ENCODE measurements at places on chromosomes 3 and 15.

GRCh38 chr3:130834476-130834875, 59.4 kb upstream of the ATP2C1 start:
- no peak for DNase-seq

- no peak for DNase-seq
Measured at GRCh38 chr3:50124800-50125178, 30.3 kb upstream of the SEMA3F start.

- DNase-seq = no peak
Measured at GRCh38 chr3:6421666-6422445, 439.1 kb upstream of the GRM7 start.

DNA sequence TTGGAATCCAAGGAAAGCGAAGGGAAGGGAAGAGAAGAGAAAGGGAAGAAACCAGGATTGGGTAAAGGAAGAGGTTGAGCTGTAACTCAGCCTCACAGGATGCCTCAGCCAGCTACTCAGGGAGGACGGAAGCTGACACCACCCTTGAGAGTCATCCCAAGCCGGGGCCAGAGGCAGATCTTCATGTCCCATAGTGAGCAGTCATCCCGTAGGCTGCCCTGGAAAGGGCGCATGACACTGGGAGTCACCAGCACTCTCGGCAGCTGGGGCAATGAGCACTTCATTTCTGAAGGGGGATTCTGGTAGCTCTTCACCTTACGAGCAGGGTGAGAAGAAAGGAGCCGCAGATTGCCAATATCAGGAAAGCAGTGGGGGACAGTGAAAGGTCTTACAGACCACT, 60.1 kb upstream of the PCSK6 start:
- DNase-seq = no peak

GRCh38 chr3:196357905-196358304, 19.7 kb upstream of the TM4SF19 start:
- peak; percentile 2 for DNase-seq

DNA sequence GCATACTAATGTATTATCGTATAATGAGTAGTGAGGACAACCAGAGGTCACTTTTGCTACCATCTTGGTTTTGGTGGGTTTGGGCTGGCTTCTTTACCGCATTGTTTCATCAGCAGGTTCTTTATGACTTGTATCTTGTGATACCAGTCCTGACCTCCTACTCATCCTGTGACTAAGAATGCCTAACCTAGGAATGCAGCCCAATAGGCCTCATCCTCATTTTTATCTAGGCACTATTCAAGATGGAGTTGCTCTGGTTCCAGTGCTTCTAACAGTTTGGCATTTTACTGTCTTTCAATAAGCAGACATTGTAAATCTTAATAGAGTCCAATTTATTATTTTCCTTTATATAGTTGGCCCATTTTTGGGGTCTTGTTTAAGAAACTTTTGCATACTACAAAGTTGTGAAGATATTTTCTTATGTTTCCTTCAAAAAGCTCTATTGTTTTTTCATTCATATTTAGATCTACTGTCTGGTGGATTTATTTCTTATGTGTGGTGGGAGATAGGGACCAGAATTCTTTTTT, 60.8 kb upstream of the RNU6-1 start:
- no peak for DNase-seq

- no peak for DNase-seq
Measured at GRCh38 chr3:89946884-89947283, 839.5 kb downstream of the EPHA3 start.

GRCh38 chr15:81569286-81570080, 195.5 kb upstream of the TMC3 start:
- DNase-seq = no peak

DNA sequence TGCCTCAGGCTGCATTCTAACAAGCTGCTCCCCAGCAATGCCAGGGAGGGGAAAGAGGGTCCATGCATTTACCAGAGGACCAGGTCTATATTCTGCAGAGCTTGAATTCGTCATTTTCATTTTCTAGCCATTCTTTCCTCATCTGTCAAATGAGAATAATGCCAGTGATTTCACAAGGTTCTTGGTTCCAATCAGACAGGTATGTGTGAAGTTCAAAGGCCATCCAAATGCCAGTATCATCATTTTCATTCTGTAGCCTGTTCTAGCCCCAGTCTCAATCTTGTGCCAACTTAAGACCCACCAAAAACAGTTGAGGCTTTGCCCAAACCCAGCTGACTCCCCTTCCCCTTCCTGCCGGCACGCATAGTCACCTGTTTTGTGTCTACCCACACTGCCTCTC, 112.7 kb downstream of the IQSEC1 start:
- DNase-seq = no peak

DNA sequence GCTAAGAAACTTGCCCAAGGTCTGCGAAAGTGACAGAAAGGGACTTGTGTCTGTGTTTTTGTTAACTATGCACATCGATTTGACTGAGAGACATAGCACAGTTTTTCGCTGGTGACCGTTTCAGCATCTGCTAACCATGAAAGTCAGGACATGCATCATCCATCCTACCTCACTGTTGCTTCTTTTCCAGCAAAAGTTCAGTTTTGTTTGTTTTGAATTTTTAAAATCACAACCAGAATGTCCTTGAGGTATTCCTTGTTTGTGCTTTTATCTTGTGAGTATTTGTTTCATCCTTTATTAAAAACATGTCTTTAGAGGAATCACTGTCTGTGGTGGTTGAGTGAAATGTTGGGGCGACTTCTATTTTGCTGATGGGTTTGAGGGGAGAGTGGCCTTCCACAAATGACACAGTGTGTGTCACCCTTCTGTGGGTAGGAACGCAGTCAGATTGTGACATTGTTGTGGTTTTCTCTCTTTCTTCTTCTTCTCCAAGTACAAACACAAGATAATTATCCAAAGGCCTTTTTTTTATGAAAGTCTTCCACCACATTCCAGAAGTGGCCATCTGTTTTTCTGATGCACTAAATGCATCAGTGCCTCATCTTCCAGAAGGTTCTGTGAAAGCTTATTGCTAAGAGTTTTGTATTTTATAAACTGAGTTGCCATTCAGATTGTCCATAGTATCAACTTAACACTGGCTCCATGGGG, 214.4 kb upstream of the NR2E3 start:
- no peak for DNase-seq

GRCh38 chr3:190495796-190496195, 18.1 kb upstream of the IL1RAP start:
- DNase-seq = no peak

DNA sequence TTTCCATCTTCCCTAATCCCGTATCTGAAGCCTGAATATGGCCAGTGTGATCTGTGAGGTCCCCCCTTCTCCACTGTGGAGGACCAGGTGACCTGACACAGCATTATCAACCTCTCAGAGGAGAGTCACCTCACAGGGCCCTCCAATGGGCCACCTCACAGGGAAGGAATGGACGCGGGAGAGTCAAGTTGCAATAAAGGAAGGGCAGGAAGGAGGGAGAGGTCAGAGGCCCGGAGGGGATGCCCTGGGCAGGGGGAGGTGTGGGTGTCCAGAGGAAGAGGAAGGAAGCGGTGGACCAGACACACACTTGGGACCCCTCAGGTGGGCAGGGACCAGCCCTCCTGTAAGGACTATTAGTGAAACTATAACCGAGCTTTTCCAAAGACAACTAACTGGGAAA, 14.6 kb upstream of the LRRC15 start:
- no peak for DNase-seq

GRCh38 chr15:77410701-77411618, 8.9 kb downstream of the PEAK1 start:
- DNase-seq = no peak

DNA sequence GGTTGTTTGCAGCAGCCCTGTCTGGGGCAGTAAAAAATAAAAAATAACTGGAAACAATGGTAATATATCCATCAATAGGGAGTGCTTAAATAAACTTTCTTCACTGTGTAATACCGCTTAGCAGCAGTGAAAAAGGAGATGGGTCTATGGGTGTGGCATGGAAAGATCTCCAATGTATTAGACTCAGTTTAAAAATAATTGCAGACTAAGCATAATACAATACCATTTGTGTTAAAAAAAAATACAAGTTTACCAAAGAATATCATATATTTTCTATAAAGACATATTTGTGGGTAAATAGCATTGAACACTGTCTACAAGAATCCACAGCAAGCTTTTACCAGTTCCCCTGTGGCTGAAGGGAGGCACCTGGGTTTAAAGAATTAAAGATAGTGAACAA, 1.0 kb upstream of the ARHGEF3 start:
- DNase-seq = no peak

DNA sequence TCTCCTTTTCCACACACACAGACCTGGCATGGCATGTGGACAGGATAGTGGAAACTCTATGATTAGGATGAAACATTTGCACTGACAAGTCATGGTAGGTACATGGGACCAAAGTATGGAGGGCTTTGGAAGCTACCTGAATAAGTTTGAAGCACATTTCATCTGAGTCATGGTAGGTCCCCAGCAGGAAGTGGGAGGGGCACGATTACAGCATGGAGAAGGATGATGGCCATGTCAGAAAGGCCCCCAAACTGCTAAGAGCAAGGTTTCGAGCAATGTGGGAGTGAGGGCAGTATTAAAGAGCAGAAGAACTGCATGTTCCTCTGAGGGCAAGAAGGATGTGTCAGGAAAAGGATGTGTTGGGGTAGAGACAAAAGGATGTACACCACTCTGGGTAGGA, 51.5 kb upstream of the CSTA start:
- no peak for DNase-seq

DNA sequence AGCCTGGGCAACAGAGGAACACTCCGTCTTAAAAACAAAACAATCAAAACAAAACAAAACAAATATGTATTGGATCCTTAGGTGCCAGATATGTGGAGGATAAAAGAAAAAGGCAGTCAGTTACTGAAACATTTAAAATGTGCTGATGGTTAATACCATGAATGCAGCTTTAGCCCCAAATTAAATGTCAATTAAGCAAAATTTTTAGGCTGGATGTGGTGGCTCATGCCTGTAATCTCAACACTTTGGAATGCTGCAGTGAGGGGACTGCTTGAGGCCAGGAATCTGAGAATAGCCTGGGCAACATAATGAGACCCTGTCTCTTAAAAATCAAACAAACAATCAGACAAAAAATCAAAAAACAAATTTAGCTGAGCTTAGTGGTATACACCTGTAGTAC, 8.5 kb upstream of the CHMP2B start:
- DNase-seq = no peak

DNA sequence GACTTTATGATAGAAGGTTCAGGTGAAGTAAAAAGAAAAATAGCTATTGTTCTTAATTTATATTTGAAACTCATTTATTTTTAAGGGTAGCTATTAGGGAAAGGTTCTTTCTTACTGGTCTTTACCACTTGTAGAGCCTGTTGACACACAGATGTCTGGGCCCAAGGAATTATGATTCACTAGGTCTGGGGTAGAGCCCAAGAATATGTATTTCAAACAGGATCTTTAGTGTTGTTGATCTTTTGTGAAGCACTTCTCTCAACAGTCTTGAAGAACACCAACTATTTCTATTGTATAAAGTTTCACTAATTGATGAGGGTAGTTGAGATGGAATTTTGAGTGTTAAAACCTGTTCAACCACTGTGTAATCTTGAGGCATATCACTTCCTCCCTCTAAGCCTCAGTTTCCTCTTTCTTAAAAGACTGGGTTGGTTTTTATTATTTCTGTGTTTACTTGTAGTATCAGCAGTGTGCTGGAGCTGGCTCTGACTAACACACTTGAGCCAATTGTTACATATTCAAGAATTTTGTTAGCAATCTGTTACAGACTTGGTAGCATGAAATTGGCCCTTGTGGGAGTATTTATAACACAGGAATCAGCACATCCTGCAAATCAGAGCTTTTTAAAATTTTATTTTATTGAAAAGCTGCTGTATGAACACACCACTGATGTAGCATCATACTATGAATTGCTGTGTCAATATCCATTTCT, 155.9 kb downstream of the RBMS3 start:
- DNase-seq = no peak

DNA sequence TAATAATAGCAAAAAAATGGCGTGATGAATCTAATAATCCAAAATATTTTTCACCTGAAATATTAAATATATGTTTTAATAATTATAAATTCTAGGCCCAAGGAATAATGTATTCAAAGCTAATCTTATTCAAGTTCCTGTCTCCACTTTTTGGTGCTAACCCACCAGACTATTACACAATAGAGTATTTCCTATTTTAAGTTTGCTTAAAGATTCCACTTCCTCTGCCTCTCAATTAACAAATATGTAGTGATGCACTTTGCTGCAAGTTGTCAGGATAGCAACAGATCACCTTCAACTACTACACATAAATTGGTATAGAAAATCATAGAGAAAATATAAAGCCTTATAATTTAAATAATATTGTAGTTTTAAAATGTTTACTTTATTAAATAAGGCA, 467.5 kb downstream of the C3orf38 start:
- no peak for DNase-seq

DNA sequence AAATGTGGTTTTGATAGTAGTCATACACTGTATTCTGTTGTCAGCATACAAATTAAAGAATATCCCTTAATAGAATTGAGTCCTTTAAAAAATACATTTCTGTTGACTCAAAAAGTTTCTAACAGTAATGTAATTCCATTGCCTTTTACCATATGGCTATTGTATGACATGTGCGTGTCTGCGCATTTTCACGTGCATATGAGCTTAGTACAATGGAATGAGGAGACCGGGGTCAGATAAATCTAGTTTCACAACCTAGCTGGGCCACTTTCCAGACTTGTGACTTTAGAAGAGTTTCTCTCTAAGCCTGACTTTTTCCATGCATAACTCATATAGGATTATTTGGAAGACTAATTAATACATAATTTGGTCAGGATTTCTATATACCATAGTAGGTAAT, 38.7 kb downstream of the ZBTB38 start:
- no peak for DNase-seq

- DNase-seq = no peak
Measured at GRCh38 chr3:192062186-192062585, 601.2 kb downstream of the PYDC2 start.

GRCh38 chr3:187519428-187519890, 150.7 kb downstream of the SST start:
- DNase-seq = no peak

- no peak for DNase-seq
Measured at GRCh38 chr15:25967116-25967515, 104.0 kb upstream of the ATP10A start.

DNA sequence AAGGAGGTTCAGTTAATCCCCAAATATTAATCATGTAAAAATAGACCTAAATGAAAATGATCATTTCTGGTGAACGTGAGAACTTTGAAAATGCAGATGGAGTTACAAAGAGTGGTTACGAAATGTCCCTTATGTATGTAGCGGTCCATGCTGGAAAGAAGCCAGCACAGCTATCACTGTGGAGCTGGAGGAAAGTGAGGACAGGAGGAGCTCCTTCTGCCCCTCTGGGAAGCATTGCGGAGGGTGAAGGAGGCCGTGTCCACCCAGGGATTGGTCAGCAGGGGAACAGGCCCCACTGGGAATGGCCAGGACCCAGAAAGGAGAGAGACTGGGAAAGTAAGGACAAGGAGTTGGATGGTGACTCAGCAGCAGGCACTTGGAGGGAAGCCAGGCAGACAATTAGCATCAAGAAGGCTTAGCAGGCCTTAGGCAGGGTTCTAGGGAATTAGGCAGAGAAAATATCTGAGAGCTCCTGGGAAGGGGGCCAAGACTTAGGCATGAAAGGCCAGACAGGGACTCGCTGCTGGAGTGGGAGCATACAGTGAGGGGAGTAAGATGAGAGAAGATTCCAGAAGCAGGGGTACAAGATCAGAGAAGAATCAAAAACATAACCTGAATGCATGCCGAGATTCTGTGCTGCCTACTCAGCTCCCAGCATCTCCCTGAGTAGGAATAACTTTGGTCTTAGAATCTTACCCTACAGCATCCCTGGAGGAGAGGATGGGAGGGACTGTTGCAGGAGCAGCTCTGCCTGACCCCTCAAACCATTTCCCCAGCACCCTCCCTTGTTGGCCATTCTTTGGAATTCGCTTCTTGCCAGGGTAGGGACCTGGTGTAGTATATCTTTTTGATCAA, 171.0 kb upstream of the UMPS start:
- no peak for DNase-seq

Measured in CD4-positive, alpha-beta T cell treated with Interferon alpha-2 for 1 hour (primary cell).